ENCODE measurements at places on chromosomes 6 and 20. TPM values are rescaled to one million over a fixed set of nuclear protein-coding genes. Genes with fewer than 3 reads are reported as not detected.
A peak's percentile ranks its signal among the peaks of the same experiment; 100 is the strongest.

DNA sequence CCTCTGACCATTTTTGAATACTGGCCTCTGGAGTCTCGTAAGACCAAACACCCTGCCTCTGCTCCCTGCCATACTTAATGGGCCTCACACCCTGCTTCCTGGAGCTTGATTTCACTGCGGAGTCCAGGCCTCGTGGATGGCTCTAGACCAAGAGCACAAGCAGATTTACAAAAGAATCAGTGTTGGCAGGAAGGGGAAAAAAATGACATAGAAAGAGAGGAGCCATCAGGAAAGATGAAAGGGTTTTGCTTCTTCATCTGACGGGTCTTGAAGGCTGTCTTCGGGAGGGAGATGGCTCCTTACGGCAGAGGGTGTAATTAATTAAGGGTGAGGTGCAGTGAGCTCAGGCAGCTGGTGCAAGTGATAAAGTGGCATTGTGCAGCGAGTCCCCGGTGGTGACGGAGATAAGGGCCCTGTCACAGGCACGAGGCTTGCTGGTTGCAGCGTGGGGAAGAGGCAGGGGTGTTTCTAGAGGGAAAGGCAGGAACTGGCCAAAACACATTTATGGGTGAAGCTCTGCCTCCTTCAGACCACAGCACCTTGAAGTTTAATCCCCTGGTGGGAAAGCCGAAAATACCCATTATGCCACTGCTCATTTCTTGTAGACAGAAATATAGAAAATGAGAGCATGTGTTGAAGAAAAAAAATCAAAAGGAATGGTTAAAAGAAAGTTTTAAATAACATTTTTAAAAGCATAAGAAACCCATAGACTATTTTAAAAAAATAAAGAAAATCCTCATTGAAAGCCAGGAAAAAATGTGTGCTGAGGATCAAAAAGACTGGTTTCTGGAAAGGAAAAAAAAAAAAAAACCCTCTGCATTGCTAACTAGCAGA is 128.6 kb upstream of the LRFN2 start:
- no peak for DNase-seq

- no peak for DNase-seq
Observed at GRCh38 chr6:166467436-166468000, 84.8 kb upstream of the MPC1 start.

DNA sequence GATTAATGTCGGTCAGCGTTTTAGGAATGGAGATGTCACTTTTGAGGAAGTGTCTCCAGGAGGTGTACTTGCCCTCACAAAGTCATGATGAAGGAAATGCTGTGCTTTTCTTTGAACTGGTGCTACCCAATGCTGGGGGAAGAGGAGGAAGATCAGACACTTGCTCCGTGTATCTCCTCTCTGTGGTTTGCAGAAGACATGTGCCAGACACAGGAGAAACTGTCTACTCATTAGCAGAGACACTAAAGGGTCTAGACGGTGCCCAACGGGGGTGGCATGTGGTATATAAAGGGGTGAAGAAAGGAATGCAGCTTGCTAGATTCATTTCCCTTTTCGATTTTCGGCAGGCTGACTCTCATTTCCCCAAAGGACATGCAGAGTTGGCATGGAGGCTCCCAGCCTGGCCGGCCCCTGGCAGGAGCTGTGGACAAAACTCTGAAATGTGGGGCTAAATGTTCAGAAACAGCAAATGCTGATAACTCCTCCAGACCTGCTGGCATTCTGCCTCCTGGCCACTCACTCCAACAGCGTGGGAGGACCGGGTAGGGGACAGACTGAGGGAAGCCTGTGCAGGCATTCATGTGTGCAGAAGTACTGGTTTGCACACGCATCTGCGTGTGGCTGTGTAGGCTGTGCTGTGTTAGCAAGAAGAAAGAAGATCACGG is 59.6 kb upstream of the QKI start:
- DNase-seq, result no peak

Gene DCBLD1
- 1.6 TPM for total RNA-seq

DNA sequence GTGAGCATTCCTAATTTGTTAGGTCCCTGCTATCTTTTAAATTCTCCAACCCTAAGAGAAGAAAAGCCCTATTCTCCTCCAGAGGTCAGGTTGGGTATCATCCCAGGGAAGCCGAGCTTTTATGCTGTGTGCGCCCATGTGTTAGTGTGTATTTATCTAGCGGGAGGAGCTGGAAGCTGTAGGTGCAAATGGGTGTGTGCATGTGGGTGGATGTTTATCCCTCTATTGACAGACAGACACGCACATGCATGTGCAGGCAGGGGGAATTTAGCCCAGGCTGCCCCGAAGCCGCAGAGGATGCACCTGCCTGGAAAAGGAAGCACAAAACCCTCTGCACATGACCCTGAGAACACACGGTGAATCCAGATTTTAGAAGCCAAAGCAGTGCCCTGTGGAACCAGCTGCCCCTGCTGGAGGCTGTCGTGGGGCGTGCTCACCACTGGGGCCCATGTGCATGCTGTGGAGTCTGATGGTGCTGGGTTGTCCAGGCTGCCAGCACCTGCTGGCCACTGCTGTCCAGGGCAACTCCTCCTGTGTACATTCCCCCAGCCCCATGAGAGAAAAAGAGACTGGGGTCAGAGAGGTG is 397.5 kb downstream of the TAF4 start:
- no peak for DNase-seq

DNA sequence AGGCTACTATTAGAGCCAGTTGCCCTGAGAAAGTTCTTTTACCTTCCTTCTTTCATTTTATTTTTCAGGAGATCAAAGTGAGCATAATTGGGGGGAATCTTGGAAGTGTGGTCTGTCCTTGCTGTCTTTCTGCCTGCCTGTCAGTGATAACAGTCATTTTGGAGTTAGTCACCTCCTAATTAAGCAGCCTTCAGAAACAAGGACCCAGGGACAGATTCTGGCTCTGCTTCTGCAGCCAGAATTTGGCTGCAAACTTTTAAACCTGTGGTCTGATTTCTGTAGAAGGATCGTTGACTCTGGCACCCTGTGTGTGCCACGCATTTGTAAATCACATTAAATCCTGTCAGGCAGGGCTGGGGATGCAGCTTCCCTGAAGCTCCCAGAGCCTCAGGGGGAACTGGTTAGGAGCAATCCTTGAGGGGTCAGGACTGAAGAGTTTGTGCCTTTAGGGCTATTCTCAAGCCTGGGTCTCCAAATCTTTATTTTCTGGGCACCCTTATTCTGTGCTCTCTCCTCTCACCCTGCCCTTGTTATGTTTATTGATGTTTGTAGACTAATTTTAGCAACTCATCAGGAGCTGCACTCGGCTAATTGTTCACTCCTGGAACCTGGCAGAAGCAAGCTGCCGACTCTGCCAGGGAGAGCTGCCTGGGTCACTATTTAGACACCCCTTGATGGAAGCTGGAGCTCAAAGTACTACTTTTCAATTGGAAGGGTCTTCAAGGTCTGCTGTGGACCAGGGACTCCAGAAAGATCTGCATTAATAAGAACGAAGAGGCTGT is 6.8 kb downstream of the NOX3 start:
- no peak for DNase-seq

DNA sequence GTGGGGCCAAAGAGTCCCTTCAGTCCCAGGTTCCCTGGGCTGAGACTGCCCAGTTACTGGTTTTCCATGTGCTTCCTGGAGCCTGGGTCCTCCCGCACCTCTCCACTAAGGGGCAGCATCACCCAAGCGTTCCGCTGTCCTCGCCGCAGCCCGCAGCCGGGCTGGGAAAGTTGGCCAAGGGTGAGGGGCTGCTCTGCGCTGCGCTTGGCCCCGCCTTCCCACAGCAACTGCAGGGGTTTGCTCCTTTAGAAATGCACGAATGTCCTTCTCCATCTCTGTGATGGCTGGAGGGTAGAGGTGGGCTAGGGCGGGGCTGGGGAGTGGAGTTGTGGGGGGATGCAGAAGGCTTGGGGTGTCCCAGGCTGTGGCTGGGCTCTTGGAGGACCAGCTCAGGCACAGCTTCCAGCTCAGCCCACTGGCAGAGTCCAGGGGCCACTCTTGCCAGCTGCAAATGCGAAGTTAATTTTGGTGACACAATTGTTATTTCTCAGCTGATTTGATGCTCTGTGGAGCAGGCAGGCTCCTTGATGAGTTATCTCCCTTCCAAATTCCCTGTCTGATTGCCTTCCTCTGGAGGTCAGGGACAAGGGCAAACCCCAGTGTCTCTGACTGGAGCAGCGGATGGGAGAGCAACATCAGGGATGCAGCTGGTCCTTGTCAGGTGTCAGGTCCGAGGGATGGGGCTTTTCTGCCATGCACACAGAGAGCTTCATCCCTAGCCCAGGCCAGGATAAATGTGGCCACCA is 63.2 kb downstream of the NOL4L start:
- peak; percentile 83 for DNase-seq

DNA sequence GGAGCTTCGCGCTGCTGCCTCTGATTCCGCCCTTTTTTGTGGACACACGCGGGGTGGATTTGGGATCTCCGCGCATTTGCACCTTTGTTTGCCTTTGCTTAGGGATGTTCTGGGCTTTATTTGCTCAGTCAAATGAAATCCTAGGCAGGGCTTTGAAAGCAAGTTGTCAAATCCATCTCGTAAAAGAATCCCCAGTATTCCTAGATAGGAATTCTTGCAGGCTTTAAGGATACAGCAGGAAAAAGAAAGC is 453 bp downstream of the CEP57L1 start:
- DNase-seq, result no peak

DNA sequence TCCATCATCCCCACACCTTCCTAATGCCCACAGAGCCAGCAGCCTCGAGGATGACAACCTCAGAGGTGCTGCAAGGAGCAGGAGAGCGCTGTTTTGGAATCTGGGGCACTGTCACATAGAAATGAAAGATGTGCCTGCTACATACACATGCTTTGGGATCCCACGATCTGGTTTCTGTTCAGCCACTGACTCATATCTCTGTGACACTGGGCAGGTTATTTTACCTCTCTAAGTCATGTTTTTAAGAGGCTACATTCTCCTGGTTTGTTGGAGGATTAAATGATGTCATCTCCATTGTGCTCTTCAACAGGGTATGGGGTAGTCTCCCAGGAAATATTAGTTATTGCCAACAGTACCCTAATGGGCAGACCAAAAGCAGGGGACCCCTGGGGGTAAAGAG is 32.6 kb upstream of the TAB2 start:
- DNase-seq, result peak; percentile 41

GRCh38 chr6:44580901-44581300 is 193.4 kb downstream of the CDC5L start:
- DNase-seq, result no peak

- DNase-seq, result no peak
Observed at GRCh38 chr6:119322034-119322433, 27.5 kb downstream of the MAN1A1 start.

DNA sequence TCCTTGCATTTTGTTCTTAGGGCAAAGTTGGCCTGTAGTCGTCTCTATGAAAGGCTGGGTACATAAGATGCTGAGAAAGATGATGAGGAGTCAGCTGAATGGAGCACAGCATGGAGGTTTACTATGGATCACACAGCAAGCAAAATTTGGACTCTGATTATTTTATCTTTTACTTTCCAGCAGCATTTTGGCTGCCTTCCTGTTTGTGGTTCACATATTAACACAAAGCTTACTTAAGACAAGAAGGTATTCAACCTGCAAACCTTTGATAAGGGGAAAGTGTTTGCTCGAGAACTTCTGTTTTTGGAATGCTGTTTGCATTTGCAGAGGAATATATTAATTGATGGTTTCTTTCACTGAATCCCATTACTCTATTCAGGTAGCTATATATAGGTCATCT is 103.1 kb upstream of the ENPP5 start:
- DNase-seq, result no peak

- DNase-seq, result no peak
Observed at GRCh38 chr6:41386594-41386993, 51.2 kb downstream of the NCR2 start.

DNA sequence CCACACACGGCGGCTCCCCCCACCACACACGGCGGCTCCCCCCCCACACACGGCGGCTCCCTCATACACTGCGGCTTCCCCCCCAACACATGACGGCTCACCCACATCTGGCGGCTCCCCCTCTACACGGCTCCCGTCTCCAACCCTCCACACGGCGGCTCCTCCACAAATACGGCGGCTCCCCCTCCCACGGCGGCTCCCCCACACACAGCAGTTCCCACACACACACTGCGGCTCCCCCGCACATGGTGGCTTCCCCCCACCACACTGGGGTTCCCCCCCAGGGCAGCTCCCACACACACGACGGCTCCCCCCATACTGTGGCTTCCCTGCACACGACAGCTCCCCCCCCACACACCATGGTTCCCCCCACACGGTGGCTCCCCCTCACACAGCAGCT is 98.0 kb downstream of the TTLL2 start:
- no peak for DNase-seq

- DNase-seq, result peak; percentile 8
Observed at GRCh38 chr20:31788578-31788977, 30.6 kb upstream of the MYLK2 start.

Gene TNXB
- total RNA-seq, result 3.8 TPM

Gene LHFPL5
- total RNA-seq, result not detected

DNA sequence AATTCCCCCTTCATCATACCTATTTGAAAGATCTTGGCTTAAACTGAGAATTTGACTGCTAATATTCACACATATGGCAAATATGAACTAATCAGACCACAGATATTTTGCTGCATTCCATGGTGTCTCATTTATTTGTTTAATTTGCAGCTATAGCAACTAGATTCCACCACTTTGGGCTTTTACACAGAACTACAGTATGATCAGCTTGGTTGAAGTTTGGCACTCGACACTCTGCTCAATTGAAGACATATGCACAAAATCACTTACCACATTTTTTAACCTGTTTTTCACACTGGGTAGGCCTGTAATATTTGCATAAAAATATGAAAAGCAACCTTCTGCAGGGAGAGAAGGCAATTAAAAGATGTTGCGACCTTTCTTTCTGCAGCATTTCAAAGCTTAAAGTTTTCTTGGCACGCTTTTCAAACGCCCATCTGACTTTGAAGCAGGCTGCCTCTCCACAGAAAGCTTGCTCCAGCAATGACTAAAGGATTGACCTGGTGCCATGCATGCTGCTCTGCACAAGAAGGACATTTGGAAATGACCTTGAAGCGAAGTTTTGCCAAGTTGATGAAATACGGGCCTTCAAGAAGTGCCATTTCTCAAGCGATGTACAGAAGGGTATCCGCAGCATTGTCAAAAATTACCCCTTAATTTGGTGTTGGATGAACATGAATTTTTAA is 126.7 kb downstream of the AIG1 start:
- DNase-seq, result no peak

Gene SUMO4
- total RNA-seq, result 4.7 TPM

DNA sequence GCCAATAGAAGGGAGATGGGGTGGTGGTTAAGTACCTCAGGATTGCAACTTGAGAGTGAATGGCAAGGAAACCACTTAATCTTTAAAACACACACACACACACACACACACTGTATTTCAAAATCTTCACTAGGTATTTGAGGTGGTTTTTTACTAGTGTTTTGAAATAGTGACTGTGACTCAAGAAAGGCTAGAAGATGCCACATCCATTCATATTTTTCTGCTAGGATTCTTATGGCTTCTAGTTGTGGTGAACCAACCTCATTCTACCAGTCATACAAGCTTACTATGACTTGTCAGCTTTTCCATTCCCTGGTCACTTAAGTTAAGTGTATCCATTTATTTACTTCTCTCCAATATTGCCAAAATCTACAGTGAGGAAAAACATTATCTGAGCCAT is 519.4 kb upstream of the JAG1 start:
- DNase-seq, result no peak

Gene OR2J1
- total RNA-seq, result not detected
